ENCODE measurements at places on chromosomes 7 and 10.

DNA sequence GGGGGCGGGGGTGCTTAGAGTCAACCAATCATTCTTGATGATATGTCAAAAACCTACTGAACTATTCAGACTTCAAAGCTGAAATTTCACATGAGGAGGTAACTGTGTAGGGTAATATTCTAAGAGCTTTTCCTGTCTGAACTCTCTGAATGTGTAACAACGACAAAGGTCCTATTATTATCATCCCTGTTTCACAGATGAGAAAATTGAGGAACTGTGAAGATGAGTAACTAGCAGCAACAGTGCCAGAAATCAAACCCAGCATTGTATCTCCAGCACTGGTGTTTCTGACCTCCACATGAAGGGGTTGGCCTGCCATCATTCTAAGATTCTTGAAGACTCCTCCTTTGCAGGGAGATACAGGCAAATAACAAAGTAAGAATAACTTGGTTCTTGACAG is 294.7 kb upstream of the AOAH start:
- no peak for DNase-seq

GRCh38 chr10:13949844-13950542 is 363.2 kb downstream of the PRPF18 start:
- no peak for DNase-seq

DNA sequence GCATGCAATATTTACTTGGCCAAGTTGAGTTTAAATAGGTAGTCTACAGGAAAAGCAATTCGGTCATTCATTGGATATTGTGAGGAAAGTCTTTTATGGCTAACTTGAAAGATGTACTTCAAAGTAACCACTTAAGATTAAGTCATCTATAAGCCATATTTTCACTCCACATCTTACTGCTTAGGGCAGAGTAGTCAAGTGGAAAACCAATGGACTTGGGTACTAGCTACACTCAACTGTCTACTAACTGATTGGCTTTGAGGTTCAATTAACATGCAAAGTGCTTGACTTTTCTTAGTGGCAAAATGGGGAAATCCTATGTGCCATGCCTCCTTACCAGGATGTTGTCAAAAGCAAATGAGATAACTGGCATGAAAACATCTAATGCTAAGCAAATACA is 51.0 kb downstream of the CAV1 start:
- no peak for DNase-seq

DNA sequence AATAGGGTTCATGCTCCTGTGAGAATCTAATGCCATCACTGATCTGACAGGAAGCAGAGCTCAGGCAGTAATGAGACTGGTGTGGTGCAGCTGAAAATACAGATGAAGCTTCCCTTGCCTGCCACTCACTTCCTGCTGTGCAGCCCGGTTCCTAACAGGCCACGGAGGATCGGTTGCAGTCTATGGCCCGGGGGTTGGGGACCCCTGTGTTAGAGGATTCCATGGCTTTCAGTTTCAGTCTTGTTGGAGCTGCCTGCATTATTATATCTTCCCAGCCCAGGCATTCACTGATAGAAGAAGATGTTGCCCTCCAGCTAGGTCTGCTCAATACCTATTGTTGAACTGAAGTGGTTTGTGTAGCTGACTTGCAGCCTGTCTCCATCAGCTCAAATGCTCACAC is 1298.8 kb downstream of the TYW1 start:
- DNase-seq, result no peak

GRCh38 chr10:98466861-98467505 is 20.2 kb upstream of the HPS1 start:
- DNase-seq, result no peak

GRCh38 chr10:118542205-118542604 is 53.2 kb downstream of the PRLHR start:
- no peak for DNase-seq

GRCh38 chr7:72298091-72298490 is 114.0 kb downstream of the CALN1 start:
- DNase-seq, result no peak

GRCh38 chr10:76010703-76011102 is 579.3 kb downstream of the LRMDA start:
- DNase-seq, result no peak

- DNase-seq, result no peak
Measured at GRCh38 chr7:107613948-107614347, 33.9 kb downstream of the BCAP29 start.

DNA sequence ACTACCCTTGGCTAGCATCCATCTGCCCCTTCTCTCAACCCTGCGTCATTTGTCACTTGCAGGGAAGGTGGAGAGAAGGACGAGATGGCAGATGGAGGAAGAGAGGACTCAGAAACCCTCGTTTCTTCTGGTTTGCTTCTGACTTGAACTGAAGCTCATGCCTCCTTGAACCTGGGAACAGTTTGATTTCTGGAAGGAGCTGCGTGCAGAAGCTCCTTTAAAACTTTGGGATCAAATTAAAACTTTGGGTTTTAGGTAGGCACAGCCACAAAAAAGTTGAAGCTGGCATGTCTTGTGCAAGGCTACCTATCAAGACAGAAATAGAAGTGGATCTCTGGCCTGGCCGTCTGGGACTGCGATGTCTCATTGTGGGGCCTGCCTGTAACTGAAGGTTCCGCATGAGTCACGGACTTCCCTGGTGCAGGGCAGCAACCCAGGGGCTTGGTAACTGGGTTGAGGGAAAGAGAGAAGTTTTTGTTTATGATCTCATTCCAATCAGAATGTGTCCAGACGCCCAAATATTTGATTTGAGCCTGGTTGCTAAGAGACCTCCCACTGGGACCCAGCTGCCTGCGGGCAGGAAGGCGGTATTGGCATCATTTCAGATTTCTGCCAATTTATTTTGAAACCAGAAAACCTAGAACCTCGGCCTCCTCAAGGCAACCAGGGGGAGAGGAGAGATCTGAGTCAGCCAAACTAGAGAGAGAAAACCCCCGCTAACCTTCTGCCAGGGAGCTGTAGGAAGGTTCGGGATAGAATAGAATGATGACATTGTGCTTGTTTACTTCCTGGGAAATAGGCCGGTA is 15.8 kb upstream of the CAMK1D start:
- no peak for DNase-seq

GRCh38 chr7:98555403-98555802 is 61.7 kb upstream of the NPTX2 start:
- no peak for DNase-seq

DNA sequence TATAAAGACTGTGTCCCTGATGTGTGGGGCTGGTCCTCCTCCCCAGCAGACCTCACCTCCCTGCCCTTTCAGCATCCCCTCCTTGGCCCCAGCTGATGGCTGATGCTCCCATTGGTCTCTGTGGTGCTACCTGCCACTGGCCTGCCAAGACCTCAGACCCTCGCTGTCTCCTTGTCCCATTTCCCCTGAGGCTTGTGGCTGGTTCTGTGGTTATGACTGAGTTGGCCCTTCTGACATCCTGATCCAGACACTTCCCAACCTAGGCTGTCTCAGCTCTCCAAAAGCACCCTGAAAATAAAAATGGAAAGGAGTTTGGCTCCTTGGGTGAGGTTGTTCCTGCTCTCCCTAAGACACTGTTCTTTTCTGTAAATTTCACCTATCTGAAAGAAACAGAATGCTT is 214.2 kb downstream of the RPS24 start:
- no peak for DNase-seq

DNA sequence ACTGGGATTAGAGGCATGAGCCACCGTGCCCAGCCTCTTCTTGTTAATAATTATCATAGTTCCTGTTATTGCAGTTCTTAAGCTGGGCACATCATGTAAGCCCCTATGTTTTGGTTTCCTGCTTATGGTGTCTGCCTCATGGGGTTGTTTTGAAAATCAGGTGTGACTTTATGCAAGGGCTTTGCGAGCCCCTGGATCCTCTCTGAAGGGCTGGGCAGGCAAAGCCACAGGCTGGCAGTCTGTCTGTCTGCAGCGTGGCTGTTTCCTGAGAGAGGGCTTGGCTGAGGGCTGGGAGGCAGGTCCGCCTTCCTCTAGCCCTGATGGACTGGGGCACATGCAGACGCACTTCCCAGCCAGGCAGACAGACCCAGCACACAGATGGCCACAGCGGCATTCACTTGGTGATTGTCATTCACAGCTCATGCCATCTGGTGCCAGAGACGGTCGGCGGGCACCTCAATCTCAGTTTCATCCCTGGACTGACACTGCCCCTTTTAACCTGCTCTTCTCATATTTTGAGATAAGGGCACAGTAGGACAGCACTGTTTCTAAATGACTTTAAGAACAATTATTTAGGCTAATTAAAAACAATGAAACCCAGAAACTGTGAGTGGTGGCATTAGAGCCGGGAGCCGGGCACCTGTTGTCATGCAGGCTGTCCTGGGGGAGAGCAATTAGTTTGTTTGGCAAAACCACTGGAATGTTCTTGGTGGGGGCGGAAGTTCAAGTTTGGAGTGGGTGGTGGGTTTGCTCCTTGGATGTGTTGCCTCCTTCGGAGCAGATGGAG is 35.5 kb downstream of the RBM20 start:
- DNase-seq, result no peak

GRCh38 chr10:101686133-101686925 is 8.6 kb downstream of the FBXW4 start:
- no peak for DNase-seq

DNA sequence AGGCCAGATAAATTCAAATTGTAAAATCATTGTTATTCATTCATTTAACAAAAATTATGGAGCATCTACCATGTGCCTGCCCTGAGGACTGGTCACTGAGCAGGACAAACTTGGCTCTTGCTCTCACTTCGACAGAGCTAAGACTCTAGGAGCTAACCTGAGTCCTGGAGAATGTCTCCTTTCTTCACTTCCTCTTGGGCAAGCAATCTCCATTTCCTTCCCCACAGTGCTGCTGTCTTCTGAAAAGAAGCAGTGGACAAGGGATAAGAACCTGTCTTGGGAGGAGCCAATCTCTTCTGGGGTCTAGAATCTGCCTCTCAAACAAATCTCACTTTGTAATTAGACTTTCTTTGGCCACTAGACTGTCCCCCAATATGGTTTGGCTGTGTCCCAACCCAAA is 76.2 kb upstream of the PLXNA4 start:
- DNase-seq, result no peak

- DNase-seq, result no peak
Measured at GRCh38 chr10:50501924-50502452, 121.8 kb downstream of the SGMS1 start.

All from NCI-H187 treated with DMSO at 0.1 percent for 48 hours (cell line).